ENCODE measurements at places on chromosomes 12 and 14.
A peak's percentile ranks its signal among the peaks of the same experiment; 100 is the strongest.

- DNase-seq: no peak
Observed at GRCh38 chr14:72595152-72595862, 298.6 kb downstream of the DPF3 start.

- DNase-seq: no peak
Observed at GRCh38 chr12:12138203-12139154, 67.7 kb downstream of the BCL2L14 start.

- DNase-seq: no peak
Observed at GRCh38 chr12:47921907-47922306, 17.1 kb upstream of the VDR start.

DNA sequence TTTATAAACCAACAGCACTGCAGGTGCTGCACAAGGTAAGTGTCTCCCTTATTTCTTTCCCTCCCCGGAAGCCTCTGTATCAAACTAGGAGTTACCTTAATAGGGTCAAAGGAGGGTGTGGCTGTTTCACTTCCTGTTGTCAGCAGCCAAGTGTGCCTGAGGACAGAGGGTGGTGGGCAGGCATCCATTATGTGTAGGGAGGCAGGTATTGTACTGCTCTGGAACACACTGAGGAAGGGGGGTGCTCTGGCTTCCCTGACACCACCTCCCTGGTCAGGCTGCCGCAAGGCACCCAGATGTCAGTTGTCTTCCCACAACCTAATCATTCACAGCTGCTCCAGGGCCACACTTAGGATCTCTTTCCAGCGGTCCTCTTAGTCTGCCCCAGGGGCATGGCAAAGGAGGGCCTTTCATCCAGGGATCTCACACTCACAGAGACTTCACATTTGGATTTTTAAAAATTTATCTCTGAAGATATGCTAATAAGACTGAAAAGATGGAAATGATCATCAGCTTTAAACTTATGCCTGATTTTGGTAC, 132.0 kb upstream of the ARHGAP5 start:
- no peak for DNase-seq

DNA sequence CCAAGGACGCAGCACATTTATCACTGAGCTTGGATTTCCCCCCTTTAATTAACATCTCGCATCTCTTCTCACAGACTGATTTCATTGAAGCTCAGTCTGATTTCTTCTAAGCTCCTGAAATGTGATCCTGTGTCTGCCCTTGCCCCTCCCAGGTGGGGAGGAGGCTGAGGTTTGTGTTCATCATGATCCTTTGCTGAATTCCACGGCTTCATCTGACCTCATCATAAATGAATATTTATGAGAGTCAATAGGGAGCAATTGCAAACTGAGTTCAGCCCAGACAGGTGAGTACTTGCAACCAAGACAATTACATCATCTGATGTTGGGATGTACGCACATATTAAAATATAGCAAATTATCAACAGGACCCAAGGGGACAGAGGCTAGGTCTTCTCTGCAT, 72.4 kb downstream of the MAP1LC3B2 start:
- no peak for DNase-seq

DNA sequence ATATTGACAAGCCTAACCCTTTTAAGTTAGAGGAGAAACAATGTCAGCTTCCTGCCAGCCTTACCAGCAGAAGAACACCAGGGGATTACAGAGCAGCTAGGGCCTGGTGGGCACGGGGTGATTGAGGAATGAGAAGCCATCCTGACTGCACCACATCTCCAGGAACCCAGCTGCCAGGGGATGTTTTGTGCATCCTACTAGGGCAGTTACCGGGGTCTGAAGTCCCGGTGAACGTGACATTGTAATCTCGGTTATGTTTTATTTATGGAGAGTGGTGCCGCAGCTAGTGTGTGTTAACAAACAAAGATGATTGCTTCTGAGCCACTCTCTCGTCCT, 115.9 kb downstream of the BCL11B start:
- no peak for DNase-seq

DNA sequence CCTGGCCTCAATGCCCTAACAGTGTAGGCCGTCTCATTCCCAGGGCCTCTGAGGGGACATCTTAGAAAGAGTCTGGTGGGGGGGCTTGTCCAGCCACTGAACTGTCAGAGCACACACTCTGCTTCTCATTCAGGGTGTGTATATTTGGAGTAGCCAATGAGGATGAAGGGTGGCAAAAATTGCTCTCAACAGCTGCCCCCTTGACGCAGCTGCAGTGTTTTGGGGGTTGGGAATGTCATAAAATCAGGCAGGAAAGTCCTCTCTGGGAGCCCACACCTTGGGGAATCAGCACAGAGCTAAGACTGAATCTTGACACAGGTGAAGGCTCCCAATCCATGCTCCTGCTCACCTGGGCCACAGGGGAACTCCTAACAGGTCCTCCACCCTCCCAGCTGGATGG, 1.5 kb downstream of the RASAL1 start:
- DNase-seq: no peak

DNA sequence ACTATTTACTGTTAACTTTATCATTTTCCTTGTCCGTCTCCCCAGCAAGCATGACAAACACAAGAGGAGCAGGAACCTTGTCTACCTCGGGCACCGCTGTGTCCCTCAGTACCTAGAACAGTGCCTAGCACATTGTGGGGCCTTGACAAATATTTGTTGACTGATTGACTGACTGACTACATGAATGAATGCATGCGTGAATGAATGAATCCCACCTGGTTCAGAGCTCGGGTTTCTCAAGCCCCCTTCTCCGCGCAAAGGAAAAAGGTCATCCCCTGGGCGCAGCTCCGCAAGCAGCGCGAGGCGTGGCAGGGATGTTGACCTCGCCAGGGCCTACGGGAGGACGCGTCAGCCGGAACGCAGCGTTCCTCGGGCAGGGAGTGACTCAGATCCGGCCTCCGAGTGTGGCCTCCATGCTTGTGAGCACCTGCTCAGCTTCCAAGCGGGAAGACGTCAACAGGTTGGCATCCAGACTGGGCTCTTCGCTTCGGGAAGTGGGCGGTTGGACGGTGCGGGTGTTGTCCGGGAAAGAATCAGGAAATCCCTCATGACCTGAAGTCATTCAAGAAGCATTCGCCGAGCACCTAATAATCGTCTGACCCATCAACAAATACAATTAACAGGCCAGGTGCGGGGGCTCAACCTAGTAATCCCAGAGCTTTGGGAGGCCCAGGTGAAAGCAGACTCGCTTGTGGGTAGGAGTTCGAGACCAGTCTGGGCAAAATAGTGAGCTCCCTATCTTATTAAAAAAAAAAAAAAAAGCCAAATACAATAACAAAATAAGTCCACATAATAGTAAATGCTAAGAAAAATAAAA, 13.9 kb upstream of the UBC start:
- DNase-seq: no peak

- no peak for DNase-seq
Observed at GRCh38 chr12:29208060-29208459, 59.0 kb downstream of the FAR2 start.

DNA sequence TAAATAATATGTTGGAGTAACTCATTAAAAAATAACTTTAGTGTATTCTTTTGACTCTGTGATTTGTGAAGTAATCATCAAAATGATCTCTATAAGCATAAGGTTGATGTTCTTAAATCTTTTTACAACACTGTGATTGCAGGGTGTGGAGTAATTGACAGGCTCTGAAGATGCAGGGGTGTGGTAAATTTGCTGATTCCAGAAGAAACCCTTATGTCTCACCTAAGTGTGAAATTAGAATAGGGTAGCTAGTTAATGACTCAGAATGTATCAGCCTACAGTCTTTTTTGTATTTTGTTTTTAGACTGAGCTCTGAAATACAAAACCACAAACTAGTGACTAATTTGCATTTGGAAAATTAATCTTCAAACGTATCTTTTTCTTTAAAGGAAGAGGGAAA, 5.9 kb downstream of the PRPF39 start:
- DNase-seq: peak; percentile 38

DNA sequence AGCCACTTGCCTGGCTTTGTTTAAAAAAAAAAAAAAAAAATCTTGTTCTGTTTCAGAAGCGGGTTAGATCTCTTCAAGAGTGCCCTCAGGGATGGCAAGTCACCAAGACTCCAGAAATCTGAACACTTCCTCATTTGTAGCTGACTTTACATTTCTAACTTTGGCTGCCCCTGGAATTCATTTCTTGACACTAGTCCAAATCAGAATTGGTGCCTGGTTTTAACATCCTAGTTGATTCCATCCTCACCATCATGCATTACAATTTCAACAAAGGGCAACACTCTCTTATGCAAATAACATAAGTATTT, 295.5 kb downstream of the RMST start:
- no peak for DNase-seq

- no peak for DNase-seq
Observed at GRCh38 chr14:53962953-53963319, 6.3 kb upstream of the BMP4 start.

DNA sequence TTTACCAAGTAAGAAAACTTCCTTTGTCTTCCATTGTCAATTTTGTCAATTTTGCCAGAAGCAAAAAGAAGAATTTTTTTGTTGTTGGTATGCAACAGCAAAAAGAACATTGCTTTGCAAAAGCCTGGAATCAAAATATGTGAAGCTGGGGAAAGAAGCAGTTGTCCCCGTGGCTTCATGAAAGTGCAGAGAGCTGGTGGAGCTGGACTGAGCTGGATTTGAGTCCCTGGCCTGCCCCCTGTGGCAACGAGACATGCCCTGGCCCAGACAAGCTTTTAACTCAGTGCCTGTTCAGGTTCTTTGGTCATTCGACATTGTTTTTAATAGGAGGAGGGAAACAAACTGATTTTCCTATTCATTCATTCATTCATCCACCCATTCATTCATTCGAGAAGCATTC, 70.3 kb downstream of the SLC15A4 start:
- no peak for DNase-seq

GRCh38 chr14:52906141-52906601, 44.7 kb downstream of the FERMT2 start:
- DNase-seq: no peak

DNA sequence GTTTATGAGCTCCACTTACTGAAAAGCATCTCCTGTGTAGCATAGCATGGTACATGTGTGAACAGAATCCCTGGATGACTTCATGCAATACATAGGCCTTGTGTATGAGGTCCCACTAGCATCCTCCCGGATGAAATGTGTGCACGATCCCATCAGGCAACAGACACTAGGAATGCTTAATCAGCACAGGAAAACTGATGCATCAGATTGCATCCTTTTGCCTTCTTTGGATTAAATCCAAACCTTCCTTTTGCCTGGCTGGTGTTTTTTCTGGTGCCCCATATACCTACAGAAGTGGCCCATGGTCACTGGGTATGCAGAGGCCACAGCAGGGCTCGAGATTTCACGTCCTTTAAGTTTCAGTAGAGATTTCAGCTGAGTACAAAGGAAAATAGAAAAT, 120.9 kb upstream of the COCH start:
- DNase-seq: no peak

- DNase-seq: no peak
Observed at GRCh38 chr12:49673446-49674317, 33.5 kb downstream of the FMNL3 start.

- DNase-seq: no peak
Observed at GRCh38 chr14:60163693-60164092, 1.5 kb downstream of the DHRS7 start.

- DNase-seq: no peak
Observed at GRCh38 chr12:53638057-53638456, 11.9 kb upstream of the ATF7 start.

DNA sequence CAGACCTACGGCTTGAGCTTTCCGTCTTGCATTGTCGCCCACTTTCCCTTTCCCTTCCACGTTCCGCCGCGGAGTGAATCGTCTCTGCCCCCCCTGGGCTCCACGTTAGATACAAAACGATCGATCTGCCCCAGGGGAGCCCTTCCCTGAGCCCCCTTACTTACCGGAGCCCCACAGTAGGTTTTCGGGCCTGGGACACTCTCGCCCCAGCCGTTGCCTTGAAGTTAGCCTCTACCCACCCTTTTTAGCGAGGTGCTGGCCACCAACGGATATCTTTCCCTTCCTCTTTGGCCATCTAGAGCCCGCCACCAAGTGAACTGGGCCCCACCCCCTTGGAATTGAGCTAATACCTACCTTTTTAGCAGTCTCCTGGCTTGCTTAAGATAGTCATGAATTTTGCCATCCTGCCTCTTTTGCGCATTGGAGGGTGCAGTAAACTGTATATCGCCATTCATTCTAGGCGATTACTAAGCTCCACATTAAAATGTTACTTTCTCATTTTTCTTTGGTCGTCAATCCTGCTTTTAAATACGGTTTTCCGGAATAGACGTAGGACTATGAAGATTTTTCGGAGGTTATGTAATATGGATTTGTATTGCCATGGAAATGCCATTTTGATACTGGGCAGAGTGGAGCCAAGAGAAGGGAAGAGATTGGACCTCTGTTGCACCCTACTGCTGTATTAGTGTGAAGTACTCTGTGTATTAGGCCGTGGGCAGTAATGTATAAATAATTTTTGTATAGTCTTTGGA, 764 bp downstream of the RBM25 start:
- DNase-seq: peak; percentile 58

GRCh38 chr12:14893506-14894250, 8.0 kb upstream of the MGP start:
- no peak for DNase-seq

DNA sequence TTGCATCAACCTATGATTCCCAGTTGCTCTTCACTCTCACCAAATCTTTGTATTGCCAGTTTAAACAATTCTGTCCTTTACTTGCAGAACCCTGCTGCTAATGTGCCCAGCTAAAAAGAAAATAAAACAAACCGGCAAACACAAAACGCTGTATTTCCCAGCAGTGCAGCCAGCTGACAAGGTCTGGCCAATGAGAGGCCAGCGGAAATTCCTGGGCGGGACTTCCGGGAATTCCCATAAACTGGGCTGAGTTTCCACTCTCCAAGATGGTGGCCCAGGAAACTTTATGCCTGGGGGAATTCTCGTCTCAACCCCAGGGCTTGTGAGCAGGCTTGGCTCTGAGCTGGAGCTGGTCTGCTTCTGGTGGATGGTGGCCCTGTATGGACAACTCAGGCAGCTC, 807.3 kb upstream of the TMEM132C start:
- DNase-seq: no peak

DNA sequence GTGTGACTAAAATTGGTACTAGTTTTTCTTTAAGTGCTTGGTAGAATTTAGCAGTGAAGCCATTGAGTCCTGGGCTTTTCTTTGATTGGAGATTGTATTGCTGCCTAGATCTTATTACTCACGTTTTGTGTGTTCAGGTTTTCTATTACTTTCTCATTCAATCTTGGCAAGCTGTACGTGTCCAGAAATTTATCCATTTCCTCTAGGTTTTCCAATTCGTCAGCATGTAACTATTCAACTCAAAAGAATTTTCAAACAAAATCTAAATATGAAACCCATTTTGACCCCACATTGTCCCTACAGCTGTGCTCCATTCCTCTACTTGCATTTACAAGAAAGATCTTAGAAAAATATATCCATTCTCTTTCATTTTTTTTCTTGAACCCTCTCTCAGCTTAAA, 1613.4 kb upstream of the SEL1L start:
- no peak for DNase-seq

GRCh38 chr14:96635850-96636249, 133.7 kb downstream of the PAPOLA start:
- DNase-seq: no peak

- DNase-seq: no peak
Observed at GRCh38 chr14:51094282-51094821, 553 bp downstream of the TRIM9 start.

- peak; percentile 46 for DNase-seq
Observed at GRCh38 chr12:67710582-67710981, 62.0 kb downstream of the DYRK2 start.

GRCh38 chr14:69574263-69574953, at the start of gene CCDC177:
CCDC177 (minus strand) TSS chr14:69574871; CDS start chr14:69573622, 1,249 bp downstream.
- peak; percentile 89 for DNase-seq

GRCh38 chr14:99664937-99665273, 19.2 kb upstream of the CYP46A1 start:
- DNase-seq: no peak
